Upper lobe of right lung (tissue), 1 donor: ENCODE measurements at places on chromosomes 2 and 18.

DNA sequence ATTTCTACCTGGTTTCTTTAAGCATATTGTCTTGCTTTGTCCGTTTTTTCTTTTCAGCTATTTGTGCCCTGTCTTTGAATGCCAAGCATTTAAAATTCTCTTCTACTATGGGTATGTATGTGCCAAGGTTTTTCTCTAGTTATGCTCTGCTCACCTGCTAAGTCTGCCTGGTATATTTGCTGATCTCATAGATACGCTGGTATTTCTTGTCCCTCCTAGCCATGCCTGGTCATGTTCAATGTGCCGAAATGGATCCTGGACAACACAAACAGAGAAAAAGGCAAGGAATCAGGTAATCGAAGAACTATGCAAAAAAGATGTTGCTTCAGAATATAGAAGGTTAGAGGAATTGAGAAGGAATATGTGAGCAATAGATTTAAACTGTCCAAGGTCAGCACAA is 14.9 kb upstream of the KDM3A start:
- no peak for DNase-seq

DNA sequence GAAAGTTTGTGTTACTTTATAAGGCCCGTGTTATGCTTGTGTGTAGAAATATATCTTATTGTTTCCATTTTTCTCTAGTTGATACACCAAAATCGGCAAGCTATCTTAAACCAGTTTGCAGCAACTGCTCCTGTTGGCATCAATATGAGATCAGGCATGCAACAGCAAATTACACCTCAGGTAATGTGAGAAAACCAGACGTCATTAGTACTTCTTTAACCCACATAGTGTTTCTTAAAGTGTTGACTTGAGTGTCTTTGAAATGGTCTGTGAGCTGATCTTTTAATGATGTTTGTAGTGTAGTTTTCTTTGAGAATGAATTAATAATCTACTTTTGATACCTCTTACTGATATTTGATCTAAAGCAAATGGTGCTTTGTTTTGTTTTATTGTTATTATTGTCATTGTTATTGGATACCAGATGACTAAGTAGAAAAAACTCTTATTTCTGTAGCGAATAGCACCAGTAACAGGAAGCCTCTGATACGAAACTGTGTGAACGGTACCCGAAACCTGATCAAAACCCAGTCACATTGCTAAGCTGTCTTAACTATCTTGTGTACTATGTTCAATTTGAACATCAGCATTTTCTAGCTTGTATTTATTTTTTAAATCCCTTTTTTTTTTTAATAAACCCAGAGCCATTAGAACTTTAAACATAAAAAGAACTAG is 53.7 kb downstream of the PTRHD1 start:
- no peak for DNase-seq

- no peak for DNase-seq
Measured at GRCh38 chr2:190615555-190616200, 33.2 kb upstream of the NAB1 start.

GRCh38 chr2:100877555-100877954 is 57.6 kb downstream of the NPAS2 start:
- no peak for DNase-seq

- DNase-seq, result no peak
Measured at GRCh38 chr18:6879508-6880195, 150.1 kb downstream of the ARHGAP28 start.

GRCh38 chr2:193332941-193333340 is 1138.2 kb upstream of the TMEFF2 start:
- DNase-seq, result no peak

- no peak for DNase-seq
Measured at GRCh38 chr2:120497261-120497977, 151.5 kb downstream of the INHBB start.

GRCh38 chr2:127084611-127085316 is 22.2 kb downstream of the BIN1 start:
- no peak for DNase-seq

DNA sequence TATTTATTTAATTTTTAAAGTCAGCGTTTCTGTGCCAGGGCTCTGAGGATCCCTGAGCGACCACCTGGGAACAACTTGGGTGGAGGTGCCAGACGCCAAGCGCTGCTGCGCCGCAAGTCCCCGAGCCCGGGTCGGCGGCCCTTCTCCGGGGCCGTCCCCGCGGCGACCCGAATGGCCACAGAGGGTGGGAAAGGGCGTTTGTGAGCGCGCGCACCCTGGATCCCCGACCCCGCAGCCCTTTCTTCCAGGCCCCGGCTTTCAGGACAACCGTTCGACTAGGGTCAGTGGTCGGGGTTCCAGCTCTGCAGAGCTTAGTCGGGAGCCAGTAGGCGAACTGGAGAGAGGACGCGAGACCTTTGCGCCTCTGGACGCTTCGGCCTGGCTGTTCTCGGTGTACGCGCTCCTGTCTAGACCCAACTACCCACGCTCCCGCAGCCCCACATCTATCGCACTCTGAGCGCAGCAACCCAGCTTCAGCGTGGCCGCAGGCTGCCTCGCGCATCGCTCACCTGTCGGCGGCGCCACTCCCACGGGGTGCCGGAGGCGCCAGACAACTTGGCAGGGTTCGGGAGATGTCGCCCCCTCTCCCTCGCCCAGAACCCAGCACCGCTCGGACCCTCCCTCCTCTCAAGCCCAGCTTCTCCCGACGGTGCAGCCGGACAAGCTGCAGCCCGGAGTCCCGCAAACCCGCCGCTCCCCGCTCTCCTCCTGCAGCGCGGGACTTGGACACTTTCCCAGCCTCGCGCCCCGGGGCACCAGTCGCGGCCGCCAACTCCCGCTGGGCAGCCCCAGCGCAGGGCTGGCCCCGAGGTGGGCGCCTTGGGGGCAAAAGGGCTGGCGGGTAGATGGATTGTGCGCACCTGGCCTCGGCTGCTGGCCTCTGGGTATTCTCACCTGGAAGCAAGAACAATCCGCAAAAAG is 758 bp downstream of the LYPD1 start:
- peak; percentile 65 for DNase-seq

DNA sequence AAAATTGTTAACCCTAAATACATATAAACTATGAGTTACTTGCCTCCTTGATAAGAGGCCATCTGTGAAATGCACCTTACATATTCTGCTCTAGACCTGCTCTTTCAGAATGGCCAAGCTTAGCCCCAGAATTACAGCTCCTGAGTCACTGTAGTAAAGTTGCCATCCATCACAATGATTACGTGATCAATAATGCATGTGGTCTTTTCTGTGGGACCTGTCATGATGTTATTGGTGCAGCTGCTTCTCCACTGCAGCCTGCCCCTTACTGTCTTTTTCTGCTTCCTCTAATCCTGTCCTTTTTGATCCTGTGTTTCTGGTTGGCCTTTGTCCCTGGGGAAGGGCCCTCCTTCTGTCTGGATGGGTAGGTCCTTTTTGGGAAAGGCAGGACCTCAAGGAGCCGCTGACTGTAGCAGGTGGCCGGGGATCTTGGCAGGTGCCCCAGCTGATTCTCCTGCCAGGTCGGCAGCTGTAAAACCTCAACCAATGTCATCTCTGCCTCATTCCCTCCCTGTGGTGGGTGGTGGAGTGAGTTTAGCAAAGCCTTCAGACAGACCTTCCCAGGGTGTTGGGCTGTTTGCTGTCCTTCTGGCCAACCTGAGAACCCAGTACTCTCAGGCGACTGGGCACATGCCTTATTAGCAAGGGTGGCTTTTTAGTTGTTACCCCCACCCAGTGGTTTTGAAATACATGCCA is 126.2 kb upstream of the EML6 start:
- DNase-seq, result no peak
